NT2/D1 (cell line): ENCODE measurements at places on chromosomes 6 and 20.

- no peak for DNase-seq
Measured at GRCh38 chr6:56739836-56740815, 97.4 kb upstream of the DST start.

DNA sequence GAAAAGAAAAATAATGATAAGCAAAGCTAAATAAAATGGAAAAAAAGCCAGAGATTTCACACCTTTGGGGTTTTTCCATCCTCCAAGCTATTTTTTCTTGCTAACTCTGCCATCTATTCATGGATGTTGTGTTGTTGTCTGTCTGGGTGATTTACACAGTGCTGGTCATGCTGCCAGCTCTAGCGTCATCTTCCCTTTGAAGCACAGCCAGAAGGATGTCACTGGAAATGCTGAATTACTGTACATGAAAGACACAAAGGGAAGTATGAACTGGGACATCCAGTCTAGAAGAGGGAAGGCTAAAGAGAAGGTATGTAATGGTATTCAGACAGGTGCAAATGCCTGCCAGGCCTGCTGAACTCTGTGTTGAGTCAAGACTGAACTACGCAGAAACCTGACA lies 241.9 kb upstream of the STXBP5 start:
- DNase-seq, result no peak

GRCh38 chr20:63451821-63452220 lies 20.6 kb downstream of the KCNQ2 start:
- no peak for DNase-seq

DNA sequence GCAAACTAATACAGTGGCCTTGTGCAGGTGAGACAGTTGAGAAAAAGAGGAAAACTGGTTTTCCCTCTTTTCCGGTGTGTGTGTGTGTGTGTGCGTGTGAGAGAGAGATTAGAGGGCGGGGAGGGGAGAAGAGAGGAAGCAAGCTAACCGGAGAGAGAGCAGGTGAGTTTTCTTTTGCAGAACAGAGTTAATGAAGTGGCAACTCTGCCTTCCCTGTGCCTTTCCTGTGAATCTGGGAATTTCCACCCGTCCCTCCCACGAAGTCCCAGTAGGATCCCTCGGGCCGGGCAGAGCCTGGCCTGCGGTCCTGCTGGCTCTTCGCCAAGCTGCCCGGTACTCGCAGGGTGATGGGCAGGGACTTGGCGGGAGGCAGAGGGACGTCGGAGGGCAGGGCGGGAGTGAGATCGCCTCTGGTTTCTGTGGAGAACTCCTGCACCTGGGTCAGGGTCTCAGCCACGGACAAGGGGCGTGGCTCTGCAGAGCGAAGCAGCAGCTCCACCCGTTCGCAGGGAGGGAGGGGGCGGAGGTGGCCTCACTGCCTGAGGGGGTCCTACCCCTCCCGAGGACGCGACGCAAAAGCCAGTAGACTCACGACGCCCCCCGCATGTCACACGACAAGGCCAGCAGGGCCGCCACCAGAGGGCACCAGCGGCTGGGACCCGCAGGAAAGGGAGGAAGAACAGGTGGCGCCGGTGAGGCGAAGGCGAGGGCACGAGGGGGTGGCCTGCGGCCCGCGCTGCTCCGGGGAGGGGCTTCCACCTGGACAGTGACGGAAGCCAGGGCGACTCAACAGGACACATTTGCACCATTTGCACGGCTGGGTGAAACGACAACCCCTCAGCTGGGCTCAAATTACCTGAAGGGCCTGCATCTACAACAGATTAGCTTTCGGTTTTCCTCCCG lies 51.2 kb upstream of the RNF182 start:
- no peak for DNase-seq

- DNase-seq, result no peak
Measured at GRCh38 chr6:35076997-35077712, 64.0 kb downstream of the TCP11 start.

DNA sequence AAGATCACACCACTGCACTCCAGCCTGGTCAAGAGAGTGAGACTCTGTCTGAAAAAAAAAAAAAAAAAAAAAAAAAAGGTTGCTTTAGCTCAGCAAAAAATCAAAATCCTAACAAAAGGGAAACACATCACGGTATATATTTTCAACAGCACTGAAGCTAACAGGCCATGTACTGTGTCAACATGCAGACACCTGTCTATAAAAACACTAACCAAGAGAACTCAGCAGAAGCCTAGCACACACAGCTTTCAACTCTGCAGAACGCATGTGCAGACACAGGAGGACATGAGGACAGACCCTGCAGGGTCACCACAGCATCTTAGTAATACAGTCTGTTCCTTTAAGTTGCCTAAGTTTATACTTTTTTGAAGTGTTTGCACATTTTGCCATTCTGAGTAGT lies 13.5 kb downstream of the NINL start:
- no peak for DNase-seq

- DNase-seq, result no peak
Measured at GRCh38 chr6:130035211-130035610, 16.8 kb downstream of the L3MBTL3 start.

GRCh38 chr6:70315079-70315751 lies 12.3 kb upstream of the COL9A1 start:
- no peak for DNase-seq

DNA sequence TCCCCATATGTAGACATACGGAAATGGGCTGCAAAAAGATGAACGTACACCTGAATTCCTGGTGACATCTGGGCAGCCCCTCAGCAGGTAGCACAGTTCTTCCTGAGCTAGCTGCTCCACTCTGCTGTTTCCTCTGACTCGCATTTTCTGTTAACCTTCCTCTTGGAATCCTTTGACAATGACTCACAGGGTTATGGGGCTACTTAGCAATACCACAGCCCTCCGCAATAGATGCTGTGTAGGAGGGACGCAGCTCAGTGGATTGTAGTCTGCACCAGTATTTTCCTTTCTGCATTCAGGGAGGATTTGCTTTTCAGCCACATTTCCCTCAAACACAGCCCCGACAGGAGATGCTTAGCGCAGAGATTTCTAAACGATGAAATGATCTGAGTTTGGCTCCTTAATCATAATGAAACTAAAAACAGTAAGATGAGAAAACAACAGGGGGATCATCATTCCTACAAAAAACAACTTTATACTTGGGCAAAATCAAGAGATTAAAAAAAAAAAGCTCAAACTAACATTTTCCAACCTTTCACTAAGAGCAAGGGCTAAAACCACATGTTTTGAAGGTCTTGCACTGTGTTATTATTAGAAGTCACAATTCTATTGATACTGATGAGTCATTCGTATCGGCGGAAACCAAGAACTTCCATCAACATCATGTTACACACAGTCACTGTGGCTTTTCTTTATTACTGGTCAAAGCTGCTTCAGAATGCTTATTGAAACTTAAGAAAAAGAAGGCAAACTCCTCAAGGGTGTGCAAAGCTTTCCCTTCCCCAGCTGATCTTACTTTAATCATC lies 12.2 kb downstream of the BACH2 start:
- no peak for DNase-seq

DNA sequence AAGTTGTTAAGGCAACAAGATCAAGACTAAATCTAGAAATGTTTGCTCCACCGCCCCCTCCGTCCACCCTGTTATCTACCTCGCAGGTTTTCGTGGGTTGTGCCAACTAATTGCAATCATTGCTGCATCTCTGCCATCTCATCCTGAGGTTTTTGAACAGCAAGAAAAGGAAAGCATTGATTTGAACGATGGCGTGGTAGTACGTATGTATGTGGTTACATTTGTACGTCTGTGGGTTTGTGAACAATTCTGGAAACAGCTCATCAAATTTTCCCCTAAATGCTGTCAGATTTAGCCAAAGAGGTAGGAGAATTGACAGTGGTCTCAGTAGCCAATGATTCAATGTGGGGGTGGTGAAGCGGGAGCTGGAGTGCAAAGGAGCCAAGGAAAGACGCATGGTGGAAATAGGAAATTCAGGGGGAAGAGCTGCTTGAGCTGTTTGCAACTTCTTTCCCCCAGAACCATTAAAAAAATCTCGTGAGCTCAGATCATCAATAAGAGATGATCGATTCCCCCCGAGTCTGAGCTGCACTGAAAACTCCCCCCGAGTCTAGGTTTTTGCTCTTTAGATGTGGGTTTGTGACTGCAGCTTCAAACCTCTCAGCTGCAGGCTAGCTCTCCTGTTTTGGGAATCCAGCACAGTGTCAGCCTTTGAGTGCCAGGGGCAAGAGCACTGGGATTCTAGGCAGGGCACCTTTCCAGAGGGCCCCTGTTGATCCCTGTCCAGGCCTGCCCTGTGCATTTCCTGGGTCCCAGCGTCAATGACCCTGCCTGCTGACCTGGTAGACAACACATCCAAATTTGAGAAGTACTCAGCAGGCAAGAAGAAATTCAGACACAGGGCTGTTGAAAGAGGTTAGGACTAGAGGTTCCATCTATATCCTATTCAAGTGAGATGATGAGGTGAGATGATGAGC lies 72.6 kb upstream of the LY86 start:
- no peak for DNase-seq
